Putamen (tissue), 1 donor: ENCODE measurements at places on chromosomes 13 and 19.

GRCh38 chr13:29050719-29051118, 230.6 kb downstream of the MTUS2 start:
- no peak for DNase-seq

GRCh38 chr13:32022311-32022710, 9.3 kb upstream of the FRY start:
- no peak for DNase-seq

- DNase-seq = peak; percentile 74
Observed at GRCh38 chr19:40284501-40285352, at the start of gene AKT2. TSS of gene AKT2 (minus strand) at chr19:40285345. CDS start at chr19:40265267, 20,078 bp downstream.

DNA sequence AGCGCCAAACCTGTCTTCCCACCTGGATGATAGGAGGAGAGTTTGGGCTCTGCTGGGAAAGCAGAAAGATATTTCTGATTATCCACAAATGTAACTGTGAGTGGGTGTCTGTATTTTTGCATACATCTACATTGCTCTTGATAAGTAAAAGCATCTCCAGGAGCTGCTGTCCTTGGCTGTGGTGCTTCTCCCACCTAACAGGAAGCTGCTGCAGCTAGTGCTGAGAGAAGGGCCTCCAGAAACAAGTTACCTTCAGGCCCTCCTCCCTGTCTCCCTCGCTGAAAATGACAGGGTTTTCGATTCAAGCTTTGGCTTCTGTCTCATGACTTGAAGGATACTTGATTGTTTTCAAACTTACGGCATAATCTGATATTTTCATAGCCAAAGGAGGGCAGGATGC, 90.1 kb downstream of the FOXO1 start:
- DNase-seq = no peak

DNA sequence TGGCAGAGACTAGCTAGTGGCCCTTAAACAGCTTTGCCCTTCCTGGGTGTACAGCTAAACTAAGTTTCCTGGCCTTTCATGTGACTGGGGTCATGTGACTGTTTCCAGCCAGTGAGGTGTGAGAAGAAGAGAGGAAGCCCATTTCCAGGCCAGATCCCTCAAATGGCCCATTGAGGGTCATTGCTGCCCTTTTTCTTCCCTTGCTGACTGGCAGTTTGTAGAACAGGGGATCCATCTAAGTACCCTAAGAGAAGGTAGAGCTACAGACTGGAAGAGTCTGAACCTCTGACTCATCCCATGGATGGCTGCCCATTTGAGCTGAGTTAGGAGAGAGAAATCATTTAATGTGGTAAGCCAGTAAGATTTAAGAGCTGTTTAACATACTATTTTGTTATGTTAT, 2.8 kb downstream of the SWSAP1 start:
- DNase-seq = no peak

DNA sequence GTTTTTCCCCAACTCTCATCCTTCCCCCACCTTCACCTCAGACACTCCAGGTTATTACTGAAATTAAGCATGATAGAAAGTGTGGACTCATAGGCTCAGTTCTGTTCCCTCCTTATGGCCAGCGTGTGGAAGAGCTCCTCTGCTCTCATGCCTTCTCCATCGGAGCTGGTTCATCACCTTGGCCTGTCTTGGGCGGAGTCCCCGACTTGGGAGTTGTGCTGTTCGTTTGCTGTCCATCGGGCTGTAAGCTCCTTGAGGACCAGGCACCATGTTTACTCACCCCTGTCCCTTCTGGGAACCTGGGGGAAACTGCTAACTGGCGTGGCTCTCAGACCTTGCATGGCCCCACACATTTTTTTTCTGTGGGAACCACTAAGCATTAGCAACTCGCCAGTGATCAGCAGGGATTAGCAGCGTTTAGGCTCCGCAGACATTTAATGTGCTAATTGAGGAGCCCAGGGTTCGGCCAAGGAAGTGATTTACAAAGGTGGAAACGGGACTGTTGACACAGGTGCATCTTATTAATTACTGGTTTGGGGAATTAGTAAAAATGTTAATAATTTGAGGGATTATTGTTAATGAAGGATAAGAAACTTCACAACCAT, 123.8 kb downstream of the TM9SF2 start:
- no peak for DNase-seq

DNA sequence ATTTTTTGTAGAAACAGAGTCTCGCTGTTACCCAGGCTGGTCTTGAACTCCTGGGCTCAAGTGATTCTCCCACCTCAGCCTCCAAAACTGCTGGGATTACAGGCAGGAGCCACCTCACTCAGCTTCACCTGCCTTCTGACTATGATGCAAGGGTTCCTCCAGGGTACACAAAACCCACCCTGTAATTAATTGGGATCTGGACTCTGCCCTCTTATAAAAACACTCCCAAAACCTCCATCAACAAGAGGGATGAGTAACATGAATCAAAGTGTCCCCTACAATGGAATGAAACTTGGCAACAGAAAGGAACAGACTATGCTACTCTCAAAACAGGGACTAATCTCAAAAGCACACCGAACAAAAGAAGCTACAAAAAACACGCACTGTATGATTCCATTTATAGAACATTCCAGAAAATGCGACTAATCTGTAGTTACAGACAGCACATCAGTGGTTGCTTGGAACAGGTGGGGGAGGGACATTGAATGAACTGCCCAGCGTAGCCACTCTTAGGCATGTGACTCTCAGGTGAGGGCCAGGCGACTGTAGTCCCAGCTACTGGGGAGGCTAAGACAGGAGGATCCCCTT, 3.2 kb upstream of the PRR36 start:
- no peak for DNase-seq

- DNase-seq = no peak
Observed at GRCh38 chr19:21603431-21604231, 98.2 kb downstream of the ZNF429 start.

DNA sequence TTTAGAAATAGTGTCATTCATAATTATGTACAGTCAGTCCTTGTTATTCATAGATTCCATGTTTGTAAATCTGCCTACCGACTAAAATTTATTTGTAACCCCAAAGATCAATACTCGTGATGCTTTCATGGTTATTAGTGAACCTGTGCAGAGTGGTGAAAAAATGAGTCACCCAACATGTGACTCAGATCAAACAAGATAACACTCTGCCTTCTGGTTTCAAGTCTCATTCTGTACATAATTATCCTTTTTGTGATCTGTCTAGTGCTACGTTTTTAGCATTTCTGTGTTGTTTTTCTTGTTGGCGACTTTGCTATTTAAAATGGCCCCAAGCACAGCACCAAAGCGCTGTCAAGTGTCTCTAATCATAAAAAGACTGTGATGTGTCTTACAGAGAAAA, 274.7 kb downstream of the SUCLA2 start:
- DNase-seq = no peak

DNA sequence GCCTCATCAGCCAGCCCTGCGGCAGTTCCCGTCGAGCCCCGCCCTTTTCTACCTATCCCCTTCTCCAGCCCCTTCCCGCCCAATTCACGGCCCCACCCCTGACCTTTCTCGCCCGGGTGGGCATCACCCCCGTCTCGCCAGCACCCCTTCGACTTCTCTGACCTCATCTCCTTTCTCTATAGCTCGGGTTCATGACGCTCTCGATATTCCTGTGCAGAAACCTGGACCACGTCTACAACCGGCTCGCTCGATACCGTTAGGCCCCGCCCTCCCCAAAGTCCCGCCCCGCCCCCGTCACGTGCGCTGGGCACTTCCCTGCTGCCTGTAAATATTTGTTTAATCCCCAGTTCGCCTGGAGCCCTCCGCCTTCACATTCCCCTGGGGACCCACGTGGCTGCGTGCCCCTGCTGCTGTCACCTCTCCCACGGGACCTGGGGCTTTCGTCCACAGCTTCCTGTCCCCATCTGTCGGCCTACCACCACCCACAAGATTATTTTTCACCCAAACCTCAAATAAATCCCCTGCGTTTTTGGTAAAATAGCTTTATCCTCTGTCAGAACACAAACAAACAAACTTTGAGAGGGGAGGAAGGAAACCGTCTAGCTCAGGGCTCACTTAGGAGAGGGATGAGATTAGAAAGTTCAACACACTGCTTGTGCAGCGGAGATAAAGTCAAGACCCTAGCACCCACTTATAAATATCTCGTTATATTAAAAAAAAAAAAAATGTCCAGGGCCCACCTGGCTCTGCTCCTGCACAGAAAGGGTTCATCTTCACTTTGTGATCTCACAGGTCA, 5.1 kb downstream of the CD37 start:
- no peak for DNase-seq

- no peak for DNase-seq
Observed at GRCh38 chr13:32425158-32425557, 2.8 kb downstream of the N4BP2L1 start.

DNA sequence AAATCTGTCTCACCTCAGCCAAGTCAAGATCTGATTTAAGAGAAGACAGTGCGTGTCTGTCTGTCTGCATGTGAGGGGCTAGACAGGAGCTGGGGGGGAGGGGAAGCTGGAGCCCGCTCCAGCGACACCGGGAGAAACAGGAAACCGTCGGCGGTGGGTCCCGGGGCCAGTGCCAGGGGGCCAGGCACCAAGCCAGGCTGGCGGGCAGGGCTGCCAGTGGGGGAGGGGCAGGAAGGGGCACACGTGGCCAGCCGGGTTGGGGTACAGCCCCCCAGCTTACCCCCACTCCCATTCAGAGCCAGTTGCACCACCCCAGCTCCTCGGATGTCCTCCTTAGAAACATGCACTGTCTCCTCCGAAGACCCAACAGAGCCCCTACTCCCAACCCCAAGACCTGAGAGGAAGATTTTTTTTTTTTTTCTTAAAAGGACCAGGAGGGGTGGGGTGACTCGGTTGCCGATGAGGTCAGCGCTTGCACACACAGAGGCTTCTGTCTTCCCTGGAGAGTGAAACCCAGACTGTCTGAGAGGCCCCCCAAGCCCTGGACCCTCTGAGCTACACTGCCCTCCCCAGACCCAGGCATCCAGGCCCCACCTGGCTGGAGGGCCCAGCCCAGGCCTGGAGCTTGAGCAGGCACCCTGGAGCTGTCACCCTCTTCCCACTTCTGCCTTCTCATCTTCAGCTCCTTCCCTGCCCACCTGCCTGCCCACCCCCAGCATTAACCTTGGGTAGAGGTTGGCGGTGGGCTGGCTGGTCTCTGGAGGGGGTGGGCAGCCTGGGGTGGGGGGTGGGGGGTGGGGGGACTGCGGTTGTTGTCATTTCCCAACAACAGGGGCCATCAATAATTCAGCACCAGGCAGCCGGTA, 4.0 kb downstream of the ERF start:
- DNase-seq = no peak

GRCh38 chr13:112169941-112170822, 103.2 kb downstream of the SOX1 start:
- no peak for DNase-seq

DNA sequence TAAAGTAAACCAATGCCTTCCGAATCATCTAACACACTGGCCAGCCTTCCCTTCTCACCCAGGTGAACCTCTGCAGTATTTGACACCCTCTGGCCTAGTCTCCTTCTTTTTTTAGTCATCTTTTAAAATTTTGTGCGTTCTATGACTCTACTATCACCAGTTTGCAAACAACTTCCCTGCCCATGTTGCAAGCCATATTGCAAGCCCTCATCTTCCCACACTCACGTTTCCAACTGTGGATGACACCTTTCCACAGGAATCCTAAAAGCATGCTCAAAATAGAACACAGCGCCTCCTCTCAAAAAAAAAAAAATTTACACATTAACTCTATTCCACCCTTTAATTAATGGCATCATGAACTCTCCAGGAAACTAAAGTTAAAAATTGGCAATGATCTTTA, 440.1 kb downstream of the EFNB2 start:
- no peak for DNase-seq

DNA sequence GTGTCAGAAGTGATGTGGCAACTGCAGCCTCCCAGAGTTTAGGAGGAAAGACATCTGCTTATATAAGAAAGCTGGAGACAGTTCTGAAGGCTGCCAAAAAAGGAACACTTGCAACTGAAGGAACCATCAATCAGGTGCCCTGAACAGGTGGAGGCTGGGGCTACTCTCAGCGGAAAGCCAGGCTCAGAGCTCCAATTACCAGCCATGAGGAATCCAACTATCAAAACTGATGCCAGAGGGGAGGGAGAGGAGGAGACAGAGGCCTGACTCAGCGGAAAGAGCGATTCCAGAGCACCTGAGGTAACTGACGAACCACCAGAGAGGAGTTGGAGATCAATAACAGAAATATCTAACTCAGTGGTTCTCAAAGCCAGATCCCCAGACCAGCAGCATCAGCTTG, 24.3 kb downstream of the LEUTX start:
- DNase-seq = no peak

DNA sequence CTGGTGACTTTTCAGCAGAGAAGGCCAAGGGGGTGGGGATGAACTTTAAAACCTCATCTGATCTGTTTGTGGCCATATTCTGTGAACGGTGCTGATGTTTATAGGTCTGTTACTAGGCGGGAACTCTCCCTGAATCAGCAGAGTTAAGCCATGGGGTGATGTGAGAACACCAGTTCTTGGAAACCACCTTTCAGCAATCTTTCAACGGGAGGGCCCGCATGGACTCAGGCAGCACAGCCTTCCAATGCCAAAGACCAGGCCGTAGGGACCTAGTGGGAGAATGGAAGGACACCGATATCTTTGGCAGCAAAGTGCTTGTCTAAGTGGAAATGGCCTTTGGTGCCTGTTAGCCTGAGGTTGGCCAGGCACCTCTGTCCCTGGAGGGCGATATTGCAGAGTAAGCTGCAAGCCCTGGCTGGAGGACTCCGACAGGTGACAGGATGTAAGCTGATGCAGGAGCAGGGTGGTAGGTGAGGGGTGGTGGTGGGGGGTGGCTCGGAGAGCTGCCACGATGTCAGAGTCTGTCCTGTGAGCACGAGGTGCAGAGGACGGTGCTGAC, 57.0 kb downstream of the ERCC5 start:
- no peak for DNase-seq

GRCh38 chr19:18023622-18024251, 15.8 kb downstream of the ARRDC2 start:
- DNase-seq = no peak

GRCh38 chr13:78054157-78054556, 135.5 kb upstream of the EDNRB start:
- peak; percentile 57 for DNase-seq

GRCh38 chr19:12641456-12641855, 25.1 kb downstream of the MAN2B1 start:
- no peak for DNase-seq

GRCh38 chr19:41422456-41422855, 4.7 kb downstream of the B3GNT8 start:
- no peak for DNase-seq

DNA sequence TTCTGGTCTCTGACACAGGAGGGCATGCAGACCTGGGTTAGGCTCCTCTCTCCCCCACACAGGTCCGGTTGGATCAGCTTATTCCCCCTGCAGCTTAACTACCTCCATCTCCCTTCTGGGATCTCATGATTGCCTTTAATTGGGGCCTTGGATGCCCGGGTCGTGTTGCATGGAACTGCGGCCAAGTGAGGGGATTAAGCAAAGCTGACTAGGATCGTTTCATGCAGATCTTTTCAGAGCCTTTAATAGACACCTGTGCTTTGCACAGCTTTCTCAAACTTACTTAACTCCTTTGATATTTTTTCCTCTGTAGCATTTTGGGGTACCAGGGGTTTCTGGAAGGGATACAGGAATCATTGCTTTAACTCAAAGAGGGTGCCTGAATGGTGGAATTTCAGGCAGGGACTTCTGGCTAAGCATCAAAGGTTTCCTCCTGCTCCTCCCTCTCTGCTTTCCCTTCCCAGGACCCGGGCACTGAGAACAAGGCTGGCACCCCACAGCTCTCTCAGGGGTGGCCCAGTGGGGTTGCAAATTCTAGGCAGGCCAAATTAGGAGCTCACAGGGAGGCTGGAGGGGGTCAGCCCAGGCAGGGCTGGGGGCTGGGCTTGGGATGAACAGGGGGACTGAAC, 477 bp downstream of the NFILZ start:
- DNase-seq = peak; percentile 60
